ENCODE measurements at places on chromosomes 6 and 20. TPM values are rescaled to one million over a fixed set of nuclear protein-coding genes. Genes with fewer than 3 reads are reported as not detected.

DNA sequence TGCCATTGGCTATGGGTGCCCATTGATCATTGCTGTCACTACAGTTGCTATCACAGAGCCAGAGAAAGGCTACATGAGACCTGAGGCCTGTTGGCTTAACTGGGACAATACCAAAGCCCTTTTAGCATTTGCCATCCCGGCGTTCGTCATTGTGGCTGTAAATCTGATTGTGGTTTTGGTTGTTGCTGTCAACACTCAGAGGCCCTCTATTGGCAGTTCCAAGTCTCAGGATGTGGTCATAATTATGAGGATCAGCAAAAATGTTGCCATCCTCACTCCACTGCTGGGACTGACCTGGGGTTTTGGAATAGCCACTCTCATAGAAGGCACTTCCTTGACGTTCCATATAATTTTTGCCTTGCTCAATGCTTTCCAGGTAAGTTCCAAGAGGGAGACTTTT lies 16.4 kb downstream of the ADGRF4 start:
- no peak for DNase-seq

GRCh38 chr6:25629198-25629576 lies 22.8 kb upstream of the SCGN start:
- DNase-seq: no peak

DNA sequence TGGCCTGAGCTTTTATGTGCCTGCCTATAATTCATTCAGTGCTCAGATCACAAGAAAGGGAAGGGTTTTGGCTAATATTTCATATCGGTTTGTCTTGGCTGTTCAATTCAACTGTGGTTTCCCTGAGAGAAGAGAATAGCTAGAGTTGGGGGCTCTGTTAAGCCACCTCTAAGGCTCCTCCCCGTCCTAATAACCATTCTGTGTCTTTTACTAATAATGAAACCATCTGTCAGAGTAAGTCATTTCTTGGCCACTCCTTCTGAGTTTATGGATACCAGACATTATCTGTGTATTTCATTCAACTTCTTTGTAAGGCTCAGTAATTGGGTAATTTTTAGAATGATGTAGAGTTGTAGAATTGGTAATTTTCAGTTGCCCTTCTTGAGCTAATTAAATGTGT lies 5.2 kb downstream of the STX11 start:
- DNase-seq: no peak

- DNase-seq: no peak
Observed at GRCh38 chr20:1332749-1333300, 3.9 kb upstream of the SDCBP2 start.

DNA sequence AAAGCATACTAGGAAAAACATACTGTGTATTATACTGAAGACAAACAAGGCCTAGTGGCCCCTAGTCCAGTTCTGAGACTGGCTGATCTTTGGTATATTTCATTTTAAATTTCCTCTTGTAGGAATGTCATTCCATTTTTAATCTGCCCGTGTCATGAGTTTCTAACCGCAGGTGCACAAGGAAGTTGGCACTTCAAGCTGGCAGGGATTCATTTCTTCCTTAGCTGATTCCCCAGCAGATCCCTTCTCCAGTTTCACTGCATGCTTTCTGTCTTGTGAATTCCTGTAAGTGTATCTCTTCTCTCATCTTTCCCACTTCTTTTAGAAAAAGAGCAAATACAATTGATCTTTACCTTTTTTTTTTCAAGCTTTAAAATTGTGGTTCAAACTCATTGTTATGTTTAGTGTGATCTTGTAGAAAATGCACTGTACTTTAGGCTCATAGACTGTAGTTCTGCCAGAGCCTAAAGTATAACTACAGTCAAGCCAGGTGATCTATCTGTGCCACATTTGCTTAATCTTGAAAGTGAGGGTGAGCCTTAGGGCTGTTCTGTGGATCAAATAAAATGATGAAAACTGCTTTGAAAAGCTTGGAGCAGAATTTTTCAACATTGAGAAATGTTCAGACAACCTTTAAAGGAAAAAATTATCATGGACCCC lies 37.0 kb downstream of the RNF217 start:
- no peak for DNase-seq

DNA sequence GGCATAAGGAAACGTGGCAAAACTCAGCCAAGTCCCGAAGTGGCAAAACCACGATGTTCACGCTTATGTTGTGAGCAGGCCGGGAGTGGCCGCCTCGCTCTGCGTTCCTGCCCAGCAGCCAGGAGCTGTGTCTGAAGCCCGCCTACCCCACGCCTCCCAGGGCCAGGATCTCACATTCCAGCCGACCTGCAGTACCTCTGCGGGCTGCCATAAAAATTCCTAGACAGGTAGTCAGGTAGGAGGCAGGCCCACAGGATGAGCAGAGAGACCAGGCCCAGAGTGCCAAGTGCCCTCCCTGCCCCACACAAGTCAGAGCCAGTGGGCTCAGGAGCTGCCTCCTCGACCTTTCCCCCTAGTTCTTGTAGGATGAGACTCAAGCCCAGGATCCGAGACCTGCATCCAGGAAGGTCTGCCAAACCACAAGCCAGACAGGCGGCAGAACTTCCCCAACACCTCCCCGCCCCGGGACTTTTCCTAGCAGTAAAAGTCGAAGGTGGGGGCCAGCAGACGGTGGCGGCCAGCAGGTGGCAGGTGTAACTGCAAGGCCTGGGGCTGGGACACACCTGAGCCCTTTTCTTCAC lies 16.7 kb downstream of the PMEPA1 start:
- peak; percentile 68 for DNase-seq

Gene CRISP2
- total RNA-seq: 0.83 TPM

- DNase-seq: no peak
Observed at GRCh38 chr20:1499528-1500420, 8.6 kb upstream of the SIRPB2 start.

DNA sequence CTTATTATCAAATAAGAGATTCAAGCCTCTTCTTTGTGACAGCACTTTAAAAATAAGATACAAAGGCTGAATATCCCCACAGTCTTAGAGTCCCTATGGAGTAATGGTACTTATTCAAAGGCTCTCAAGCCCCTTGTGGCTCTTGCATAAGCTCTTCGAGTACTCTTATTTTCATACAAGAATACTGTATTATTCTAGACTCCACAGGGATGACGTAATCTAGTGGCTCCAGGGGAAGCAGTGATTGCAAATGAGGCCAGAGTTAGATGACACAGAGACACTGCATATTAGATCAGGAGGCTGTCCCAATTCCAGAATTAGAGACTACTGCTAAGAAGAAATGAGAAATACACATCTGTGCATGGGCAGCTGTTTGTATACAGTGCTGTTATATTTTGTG lies 1195.9 kb upstream of the MAP3K7 start:
- no peak for DNase-seq

Gene DNAH8
- total RNA-seq: 0.03 TPM

- DNase-seq: no peak
Observed at GRCh38 chr20:60630609-60631008, 621.5 kb upstream of the CDH4 start.

- DNase-seq: no peak
Observed at GRCh38 chr6:81769824-81770223, 17.3 kb upstream of the TENT5A start.

GRCh38 chr20:40802886-40803285 lies 113.8 kb upstream of the MAFB start:
- no peak for DNase-seq

GRCh38 chr20:40600441-40601219 lies 88.4 kb downstream of the MAFB start:
- DNase-seq: no peak

GRCh38 chr6:16582446-16583143 lies 178.7 kb downstream of the ATXN1 start:
- DNase-seq: no peak

Gene BPIFB2
- total RNA-seq: 0.21 TPM

DNA sequence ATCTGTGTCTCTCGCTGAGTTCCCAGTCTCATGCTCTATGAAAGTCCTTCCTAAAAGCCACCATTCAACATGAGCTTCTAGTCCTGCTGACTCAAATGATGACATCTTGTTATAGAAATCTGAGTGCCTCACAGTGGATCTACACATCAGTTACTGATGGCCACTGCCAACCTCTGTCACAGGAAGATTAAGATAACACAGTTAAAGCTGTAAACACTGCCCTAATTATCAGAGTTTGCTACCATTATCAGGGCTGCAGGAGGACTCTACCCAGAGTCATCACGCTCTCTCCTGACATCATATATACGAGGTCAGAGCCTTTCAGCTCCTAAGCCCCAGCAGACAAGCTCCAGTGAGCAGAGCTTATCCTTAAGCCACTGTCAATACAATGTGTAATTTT lies 63.2 kb downstream of the HIVEP2 start:
- DNase-seq: no peak
